Cerebellum (tissue), 4 donors: ENCODE measurements at places on chromosomes 1 and 21. TPM values are rescaled to one million over a fixed set of nuclear protein-coding genes. Genes with fewer than 3 reads are reported as not detected.

VANGL1 gene
- total RNA-seq = 4.6 TPM

TTC39A gene
- total RNA-seq = 7.0 TPM

NBPF3 gene
- total RNA-seq = 13.5 TPM

STIL gene
- total RNA-seq = 10.9 TPM

SERTAD4 gene
- total RNA-seq = 8.3 TPM

PLA2G2A gene
- not detected for total RNA-seq

KCNJ6 gene
- total RNA-seq = 14.5 TPM

HTR6 gene
- total RNA-seq = 0.09 TPM

IFFO2 gene
- 6.5 TPM for total RNA-seq

C1orf115 gene
- 11.1 TPM for total RNA-seq

TMCC2 gene
- total RNA-seq = 18.7 TPM

RPTN gene
- not detected for total RNA-seq

F13B gene
- total RNA-seq = not detected

SYT2 gene
- 13.2 TPM for total RNA-seq

AGMAT gene
- total RNA-seq = 0.45 TPM
